Uterus (tissue), 4 donors: ENCODE measurements at places on chromosomes 3 and 15.

- no peak for DNase-seq
Measured at GRCh38 chr3:7920211-7920610, 581.4 kb upstream of the LMCD1 start.

- DNase-seq: no peak
Measured at GRCh38 chr3:7270731-7271130, 409.8 kb downstream of the GRM7 start.

GRCh38 chr3:37949866-37950265 lies 40.7 kb upstream of the VILL start:
- DNase-seq: no peak

GRCh38 chr3:115671761-115672455 lies 48.6 kb downstream of the GAP43 start:
- no peak for DNase-seq

DNA sequence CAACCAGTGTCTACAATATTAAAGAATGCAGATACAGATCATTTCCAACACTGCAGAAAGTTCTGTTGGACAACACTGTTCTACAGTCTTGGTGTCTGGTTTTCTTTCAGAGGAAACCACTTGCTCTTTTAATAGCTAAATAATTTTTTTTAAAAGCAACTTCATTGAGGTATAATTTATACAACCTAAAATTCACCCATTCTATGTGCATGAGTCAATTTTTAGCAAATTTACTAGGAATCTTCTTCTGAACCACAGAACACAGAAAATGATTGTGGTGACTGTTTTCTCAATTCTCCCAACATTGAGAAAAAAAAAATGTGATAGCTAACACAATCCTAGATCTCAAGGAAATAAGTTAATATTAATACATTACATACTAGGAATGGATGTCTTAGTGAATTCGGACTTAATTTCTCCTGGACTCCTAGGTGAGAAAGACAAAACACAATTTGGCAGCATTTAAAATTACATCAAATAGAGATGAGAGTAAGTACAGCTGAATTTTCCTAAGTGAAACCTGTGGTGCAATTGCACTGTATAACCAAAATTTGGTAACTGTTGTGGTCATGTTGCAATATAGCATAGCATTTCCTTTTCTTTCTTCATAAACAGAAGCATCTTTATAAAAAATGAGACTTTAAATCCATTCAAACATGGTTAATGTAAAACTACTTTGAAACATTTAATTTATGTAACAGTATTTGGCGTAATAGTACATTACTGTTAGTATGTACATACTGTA lies 15.3 kb upstream of the PLCL2 start:
- DNase-seq: no peak

DNA sequence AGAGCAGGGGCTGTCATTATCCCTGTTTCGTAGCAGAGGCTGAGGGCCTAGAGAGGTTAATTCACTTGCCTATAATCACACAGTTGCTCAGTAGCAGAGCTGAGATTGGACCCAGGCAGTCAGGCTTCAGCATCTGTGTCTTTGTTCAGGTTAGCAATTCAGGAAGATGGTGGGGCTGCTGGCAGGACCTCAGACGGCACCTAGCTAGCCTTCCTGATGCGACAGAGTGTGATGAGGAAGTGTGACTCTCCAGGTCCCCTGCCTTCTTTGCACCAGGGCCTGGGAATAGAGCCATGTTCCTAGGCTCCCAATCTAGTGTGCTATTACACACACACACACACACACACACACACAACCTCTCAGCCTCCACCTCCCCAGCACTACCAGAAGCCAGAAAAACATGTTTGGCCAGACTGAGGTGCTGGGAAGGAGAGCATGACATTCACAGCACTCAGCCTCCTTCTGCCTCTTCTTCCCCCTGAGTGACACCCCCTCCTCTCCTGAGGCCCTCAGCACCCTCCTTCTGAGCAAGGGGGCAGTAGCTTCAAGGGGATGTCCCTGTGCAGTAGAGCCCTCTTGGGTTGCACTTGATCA lies 88.9 kb downstream of the TLE3 start:
- no peak for DNase-seq

DNA sequence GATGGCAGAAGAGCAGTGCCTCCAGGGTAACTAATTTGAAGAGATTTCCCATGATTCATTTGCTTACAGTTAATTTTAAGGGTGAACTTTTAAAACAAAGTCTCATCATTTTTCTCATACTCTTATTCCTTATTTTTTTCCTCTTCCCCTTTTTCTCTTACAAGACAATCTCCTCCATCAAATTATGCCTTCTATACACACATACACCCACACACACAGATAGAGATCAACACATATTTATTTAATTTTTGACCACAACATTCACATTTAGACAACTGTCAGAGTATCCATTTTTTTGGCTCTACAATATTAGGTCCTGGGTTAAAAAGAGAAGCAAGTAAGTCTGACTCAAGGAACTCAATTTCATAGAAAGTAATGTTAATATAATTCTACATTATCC lies 37.6 kb downstream of the AAGAB start:
- no peak for DNase-seq

DNA sequence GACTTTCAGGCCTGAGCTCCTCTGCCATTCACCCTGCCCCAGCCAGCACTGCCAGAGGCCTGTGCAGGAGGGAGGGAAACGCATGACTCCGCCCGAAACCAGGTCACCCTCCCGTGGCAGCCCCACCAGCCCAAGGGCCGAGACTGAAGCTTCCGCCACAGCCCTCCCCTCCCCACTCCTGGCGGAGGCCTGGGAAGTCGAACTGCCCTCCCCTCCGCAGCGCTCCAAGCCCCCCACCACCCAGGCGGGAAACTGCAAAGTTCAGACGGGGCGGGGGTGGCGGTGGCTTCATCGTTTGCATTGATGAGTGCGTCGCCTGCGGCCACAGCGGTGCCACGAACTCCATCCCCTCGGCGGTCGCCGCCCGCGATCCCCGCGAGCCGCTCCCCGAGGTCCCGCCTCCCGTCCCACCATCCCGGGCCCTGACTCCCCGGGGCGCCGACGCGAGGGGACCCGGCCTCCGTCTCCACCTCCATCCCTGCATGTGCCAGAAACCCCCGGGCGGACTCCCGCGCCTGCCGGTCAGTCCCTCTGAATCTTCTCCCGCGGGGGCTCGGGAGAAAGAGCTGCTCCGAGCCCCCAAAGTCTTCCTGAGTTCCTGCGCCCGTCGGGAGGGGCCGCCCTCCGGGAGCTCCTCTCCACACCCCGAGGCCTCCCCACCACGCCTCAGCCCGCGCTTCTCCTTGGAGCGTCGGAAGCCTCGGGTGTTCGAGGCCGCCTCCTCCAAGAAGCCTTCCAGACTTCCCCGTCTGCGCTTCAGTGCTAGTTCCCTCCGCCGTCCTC lies 698 bp downstream of the MELTF start:
- no peak for DNase-seq

DNA sequence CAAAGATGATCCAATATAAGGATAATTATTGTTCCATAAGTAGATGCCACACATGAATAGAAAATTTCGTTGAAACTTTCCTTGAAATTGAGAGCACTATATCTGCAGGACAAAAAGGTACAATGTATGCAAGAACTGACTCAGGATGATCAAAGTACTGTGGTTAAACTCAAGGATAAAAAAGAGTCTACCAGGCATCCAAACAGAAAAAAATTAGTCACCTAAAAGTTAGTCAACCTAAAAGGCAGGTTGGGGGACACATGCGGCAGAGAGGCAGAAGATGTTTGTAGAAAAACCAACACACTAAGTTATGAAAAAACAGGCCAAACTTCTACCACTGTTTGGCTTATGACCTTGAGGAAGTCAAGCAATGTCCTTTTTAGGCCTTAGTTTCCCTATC lies 68.7 kb downstream of the GSK3B start:
- DNase-seq: no peak

DNA sequence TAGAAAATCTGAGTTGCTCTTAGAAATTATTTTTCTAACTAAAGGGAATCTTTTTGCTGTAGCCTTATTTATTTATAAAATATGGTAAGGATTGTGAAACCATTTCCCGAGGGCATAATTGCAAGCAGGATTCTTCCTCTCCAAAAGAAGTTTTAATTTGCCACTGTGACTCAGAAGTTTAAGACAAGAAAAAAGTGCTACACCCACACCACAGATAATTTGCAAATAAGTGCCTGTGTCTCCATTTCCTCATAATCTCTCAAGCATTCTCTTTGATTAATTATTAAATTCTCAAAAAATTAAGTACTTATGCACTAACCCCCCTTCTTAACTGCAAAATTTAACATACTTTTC lies 43.6 kb downstream of the RASA2 start:
- no peak for DNase-seq

- no peak for DNase-seq
Measured at GRCh38 chr3:129690406-129690805, 83.9 kb upstream of the PLXND1 start.

GRCh38 chr3:185199671-185200070 lies 46.8 kb upstream of the C3orf70 start:
- DNase-seq: no peak

DNA sequence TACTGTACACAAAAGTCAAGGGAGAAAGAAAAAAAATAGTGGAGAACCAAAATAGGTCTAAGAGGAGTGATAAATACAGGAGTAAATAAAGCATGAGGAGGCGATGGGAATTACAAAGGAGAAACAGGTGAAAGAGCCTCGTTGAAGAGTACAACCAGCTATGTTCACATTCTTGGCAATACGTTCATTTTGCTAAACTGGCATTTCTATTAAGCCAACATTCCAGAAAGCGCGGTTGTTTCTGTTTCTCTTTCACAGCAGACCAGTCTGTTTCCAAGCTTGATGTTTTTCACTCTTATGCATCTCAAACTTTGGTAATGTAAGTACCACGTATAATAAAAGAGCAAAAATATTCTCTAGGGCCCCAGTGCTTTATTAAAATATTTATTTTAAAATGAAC lies 74.5 kb downstream of the NSUN3 start:
- DNase-seq: no peak

- DNase-seq: no peak
Measured at GRCh38 chr3:38609386-38610111, 39.9 kb downstream of the SCN5A start.

GRCh38 chr15:78399091-78399490 lies 38.9 kb upstream of the IREB2 start:
- no peak for DNase-seq

GRCh38 chr3:124671106-124671505 lies 59.1 kb upstream of the UMPS start:
- DNase-seq: no peak

- DNase-seq: no peak
Measured at GRCh38 chr3:108085370-108085769, 5.5 kb downstream of the CD47 start.

- DNase-seq: peak; percentile 82
Measured at GRCh38 chr15:62742409-62743171, 300.0 kb upstream of the TPM1 start.

- no peak for DNase-seq
Measured at GRCh38 chr15:63046917-63047760, 4.6 kb downstream of the TPM1 start.
